ENCODE measurements at places on chromosomes 6 and 20.

GRCh38 chr6:28211840-28212509 is 13.1 kb upstream of the ZSCAN9 start:
- DNase-seq, result no peak

DNA sequence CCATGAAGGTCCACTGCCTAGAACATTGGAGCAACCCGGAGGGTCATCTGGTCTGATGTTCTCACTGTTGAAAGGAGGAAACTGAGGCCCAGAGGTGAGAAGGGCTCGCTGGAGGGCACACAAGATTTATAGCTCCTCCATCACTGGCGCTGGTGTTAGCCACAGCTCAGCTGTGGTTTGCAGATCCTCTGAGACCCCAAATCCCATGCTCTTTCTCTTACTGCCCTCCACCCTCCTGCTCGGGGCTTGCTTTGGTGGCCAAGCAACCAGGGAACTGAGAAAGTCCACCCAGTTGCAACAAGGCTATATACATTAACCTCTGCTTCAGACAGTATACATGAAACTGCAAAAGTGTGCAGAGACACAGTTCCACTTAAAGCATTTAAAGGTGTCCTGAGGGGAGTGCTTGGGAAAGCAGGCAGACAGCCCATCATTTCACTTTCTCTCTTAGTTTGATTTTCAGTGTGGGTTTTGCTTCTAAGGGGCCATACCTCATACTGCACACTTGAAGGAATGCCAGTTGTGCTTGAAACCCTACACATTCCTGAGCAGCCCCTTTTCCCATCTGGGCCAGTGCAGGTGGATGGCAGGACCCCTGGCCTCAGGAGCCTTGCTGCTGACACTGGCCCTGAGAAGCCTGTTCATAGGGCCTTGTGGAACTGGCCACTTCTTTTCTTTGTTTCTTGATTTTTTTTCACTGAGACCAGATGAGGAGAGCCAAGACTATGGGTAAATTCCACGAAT is 347.6 kb downstream of the CDC5L start:
- no peak for DNase-seq

- DNase-seq, result no peak
These were observed 55.1 kb upstream of the B3GAT2 start for GRCh38 chr6:71011871-71012371.

DNA sequence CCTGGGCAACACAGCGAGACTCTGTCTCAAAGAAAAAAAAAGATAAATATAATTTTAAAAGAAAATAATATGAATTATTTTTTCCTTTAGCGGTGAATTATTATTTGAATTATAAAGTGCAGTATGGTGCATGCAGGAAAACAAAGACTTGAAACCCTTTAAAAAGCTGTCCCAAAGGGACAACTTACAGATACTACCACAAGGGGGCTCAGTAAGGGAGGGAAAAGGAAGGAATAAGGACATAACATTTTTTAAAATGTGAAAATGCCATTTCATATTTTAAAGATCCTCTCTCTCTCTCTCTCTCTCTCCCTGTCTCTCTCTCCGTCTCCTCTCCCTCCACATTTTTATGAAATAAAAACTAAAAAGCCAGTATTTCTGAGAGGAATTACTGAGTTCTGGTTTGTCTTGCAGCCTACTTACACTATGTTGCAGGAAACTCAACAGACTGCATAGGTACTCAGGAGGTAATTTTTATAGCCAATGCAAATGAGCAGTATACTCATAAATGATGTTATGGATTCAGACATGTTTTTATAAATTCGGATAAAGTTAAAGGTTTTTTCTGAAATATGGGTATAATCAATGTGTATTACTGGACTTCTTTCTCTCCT is 455.0 kb upstream of the GJE1 start:
- no peak for DNase-seq

DNA sequence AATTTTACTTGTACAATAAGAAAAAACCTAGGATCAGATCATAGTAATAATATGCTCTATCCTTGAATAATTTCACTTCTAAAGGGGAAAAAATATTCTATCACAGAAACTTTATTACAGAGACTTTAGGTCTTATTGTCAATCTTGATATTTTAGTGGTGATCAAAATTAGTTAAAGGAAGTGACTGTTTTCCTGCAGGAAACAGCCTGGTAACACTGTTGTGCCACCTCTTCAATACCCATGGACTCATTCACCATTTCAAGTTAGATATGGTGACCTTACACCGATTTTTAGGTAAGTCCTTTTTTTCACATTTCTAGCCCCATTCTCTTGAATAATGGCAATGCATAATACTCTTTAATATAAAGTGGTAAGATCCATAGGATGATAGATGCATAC is 99.2 kb downstream of the MTFR2 start:
- no peak for DNase-seq
